Myocyte (in vitro differentiated cells): ENCODE measurements at places on chromosomes 5 and 9. TPM values are rescaled to one million over a fixed set of nuclear protein-coding genes. Genes with fewer than 3 reads are reported as not detected.

Gene DDX4
- not detected in 2 replicates for total RNA-seq

Gene TAF11L5
- total RNA-seq = not detected in 2 replicates

Gene STKLD1
- 0.21 and 2.2 TPM in 2 replicates for total RNA-seq

Gene FOXD4L4
- 0.16 TPM in 1 of 2 replicates, not detected in the other for total RNA-seq

Gene PCDHB15
- 3.1 and 4.6 TPM in 2 replicates for total RNA-seq

Gene GKAP1
- 2.7 and 4.3 TPM in 2 replicates for total RNA-seq

Gene HSD17B3
- not detected in 2 replicates for total RNA-seq

Gene KIAA0825
- total RNA-seq = 2.9 and 3.4 TPM in 2 replicates

Gene CCL27
- total RNA-seq = not detected in 2 replicates
